ENCODE measurements at places on chromosomes 1 and 21. TPM values are rescaled to one million over a fixed set of nuclear protein-coding genes. Genes with fewer than 3 reads are reported as not detected.

DNA sequence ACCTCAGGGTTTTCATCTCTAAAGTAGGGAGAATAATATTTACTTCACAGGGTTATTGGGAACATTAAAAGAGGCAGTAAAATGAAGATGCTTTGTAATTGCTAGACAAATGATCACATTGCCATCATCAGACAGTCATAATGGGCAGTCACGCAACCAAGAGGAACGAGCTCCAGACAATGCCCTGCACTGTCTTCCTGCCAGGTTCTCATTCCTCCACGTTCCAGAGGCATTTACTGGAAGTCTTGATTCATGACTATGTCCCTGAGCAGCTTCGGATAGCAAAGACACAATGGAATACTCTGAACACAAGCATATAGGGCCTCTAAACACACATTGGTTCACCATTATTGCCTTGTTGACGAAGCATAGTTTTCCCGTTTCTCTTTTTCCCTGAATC, 389.7 kb downstream of the NTNG1 start:
- H3K36me3 ChIP-seq = no peaks in the 10 kb centered on the region
- no peaks in the 10 kb centered on the region for H3K27me3 ChIP-seq
- H3K4me1 ChIP-seq = no peaks in the 10 kb centered on the region
- DNase-seq = peak; percentile 57
- no peak overlapping the region for H3K4me3 ChIP-seq

DNA sequence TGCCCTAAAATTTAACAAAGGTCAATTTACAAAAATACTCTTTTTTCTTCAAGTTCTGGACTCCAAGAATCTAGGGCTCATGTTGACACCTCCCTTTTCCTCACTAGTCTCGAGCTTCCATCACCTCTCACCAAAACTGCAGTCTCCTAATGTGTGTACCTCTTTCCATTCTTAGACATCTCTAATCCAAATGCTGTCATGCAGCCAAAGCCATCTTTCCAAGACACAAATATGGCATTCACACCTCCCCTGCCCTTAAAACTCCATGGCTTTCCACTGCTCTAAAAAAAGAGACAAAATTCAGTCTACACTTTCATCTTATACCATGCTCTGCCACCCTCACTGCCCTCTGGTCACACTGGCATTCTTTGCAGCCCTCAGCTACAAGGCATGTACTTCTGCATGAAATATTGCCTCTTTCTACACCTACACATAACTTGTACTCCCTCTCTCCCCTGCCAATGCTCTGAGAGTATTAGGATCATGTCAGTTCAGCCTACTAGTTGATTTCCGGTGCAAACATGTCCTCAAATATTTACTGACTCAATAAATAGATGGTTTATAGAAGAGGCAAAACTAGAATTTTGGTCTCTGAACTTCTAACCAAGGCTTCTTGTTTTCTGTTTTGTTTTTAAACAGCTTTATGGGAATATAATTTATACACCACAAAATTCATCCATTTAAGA, 26.9 kb downstream of the ADSS2 start:
- H3K4me3 ChIP-seq = no peak overlapping the region
- no peak overlapping the region for H3K27ac ChIP-seq
- H3K27me3 ChIP-seq = no peaks in the 10 kb centered on the region
- peaks cover 22% of the 10 kb centered on the region for H3K36me3 ChIP-seq

DNA sequence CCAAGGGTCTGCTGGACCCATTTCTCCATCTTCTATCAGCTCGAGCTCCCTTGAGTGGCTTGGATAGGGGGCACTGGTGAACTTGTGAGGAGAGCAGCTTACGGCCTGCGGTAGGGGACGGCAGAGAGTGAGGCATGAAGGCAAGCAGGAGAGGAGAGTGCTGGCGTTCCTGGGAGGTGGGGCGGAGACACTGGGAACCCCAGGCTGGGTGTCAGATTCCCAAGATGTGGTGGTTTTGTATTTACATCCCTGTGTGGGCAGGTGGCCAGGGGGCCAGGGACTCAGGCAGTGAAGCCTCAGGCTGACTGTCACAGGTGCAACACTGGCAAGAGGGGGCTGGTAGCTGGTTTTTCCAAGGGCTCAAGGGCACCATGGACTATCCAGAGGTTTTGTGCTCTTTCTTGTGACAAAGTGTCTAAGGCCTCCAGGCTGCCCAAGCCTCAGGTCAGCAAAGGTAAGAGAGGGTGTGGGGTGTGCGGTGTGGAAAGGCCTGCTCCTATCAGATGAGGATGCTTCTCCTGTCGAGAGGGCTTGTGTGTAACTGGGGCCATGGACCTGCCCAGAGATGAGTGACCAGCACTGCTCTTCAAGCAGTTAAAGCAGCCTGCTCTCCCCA, 45.1 kb upstream of the ROR1 start:
- no peaks in the 10 kb centered on the region for H3K36me3 ChIP-seq
- H3K4me1 ChIP-seq = peaks cover 21% of the 10 kb centered on the region
- no peak overlapping the region for H3K27ac ChIP-seq
- H3K27me3 ChIP-seq = no peaks in the 10 kb centered on the region
- DNase-seq = no peak

TCEA3 gene
- total RNA-seq = 3.3 TPM

CYYR1 gene
- 4.7 TPM for total RNA-seq

TCEANC2 gene
- total RNA-seq = 4.6 TPM

DNA sequence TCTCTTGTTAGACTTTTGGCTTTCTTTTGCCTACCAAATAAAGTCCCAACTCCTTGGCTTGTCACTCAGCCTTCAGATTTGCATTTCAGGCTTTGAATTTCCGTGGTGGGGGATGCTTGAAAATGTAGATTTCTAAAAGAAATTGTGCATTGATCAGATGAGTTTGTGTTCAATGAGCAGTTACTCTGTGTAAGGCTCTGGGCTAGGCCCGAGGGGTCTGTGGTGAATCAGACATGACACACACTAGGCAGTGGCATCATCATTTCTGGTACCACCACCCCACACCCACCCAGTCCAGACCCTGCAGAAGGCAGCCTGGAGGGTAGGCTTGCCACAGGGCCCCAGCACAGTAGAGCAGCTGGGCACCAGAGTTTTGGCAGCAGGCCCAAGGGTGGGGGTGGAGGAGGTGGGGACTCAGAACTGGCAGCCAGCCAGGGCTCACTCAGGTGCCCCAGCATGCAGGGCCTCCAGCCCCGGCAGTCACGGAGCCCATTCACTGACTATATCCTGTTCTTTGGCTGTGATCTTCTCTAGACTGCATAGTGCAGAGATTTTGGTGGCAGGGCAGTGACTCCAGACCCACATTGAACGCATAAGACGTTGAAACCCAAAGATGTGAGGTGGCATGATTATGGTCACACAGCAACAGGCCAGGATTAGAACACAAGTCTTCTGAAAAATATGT, 97.2 kb upstream of the ARTN start:
- no peak for DNase-seq
- H3K27ac ChIP-seq = no peak overlapping the region
- peaks cover 3% of the 10 kb centered on the region for H3K36me3 ChIP-seq
- H3K27me3 ChIP-seq = no peaks in the 10 kb centered on the region
- peaks cover 35% of the 10 kb centered on the region for H3K4me1 ChIP-seq

DOP1B gene
- 26.1 TPM for total RNA-seq

ECM1 gene
- total RNA-seq = 26.0 TPM

DNA sequence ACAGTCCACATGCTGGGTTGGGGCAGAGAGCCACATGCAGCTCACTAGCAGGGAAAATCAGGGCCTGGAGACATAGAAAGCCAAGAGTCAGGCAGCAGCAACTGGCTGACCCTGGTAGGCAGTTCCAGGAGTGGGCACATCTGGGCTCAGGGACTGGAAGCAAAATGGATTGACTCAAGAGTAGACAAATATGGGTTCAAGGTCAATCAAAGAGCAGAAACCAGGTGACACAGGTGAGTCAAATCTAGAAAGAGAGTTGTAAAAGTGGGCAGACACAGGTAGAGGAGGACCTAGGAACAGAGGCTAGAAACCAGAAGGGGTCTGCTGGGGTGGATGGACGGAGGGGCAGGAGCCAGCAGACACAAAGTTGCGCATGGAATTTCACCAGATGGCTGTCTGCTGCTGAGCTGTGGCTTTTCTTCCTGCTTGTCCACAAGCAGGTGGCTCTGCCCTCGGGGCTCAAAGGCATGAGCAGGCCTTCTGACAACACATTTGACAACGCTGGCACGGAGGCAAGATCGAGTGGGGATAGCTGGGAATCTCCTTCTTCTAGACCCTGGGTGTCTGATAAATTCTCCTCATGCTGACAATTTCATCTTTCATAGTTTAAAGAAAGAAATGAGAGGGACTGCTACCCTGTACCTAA, 40.8 kb upstream of the IGSF3 start:
- H3K27me3 ChIP-seq = peaks cover 15% of the 10 kb centered on the region
- H3K27ac ChIP-seq = no peak overlapping the region
- no peak overlapping the region for H3K4me3 ChIP-seq
- DNase-seq = no peak

CFAP141 gene
- not detected for total RNA-seq

GRCh38 chr1:156703336-156703735, 2.0 kb downstream of the CRABP2 start:
- no peak for DNase-seq
- H3K27me3 ChIP-seq = peaks cover 3% of the 10 kb centered on the region
- no peak overlapping the region for H3K4me3 ChIP-seq
- H3K27ac ChIP-seq = no peak overlapping the region
- no peaks in the 10 kb centered on the region for H3K36me3 ChIP-seq

DNA sequence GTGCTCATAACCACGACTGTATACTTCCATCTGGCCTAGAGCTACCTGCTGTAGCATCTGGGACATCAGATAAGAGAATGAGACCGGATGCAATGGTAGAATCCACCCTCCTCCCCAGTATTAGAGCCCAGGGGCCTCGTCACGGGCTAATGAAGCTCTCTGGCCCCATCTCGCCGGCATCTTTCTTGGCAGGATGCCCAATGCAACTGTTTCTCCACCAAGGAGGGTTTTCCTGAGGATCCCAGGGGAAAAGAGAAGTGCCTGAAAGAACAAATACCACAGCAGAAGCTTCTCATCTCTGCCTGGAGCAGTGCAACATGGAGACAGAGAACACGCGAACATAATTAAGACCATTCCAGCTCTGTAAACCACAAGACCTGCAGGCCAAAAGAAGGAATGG, 80.0 kb downstream of the VWA5B1 start:
- DNase-seq = no peak
- H3K4me3 ChIP-seq = no peak overlapping the region
- H3K4me1 ChIP-seq = peaks cover 4% of the 10 kb centered on the region
- no peaks in the 10 kb centered on the region for H3K36me3 ChIP-seq
- peaks cover 21% of the 10 kb centered on the region for H3K27me3 ChIP-seq

MCOLN2 gene
- total RNA-seq = 1.4 TPM

RBM11 gene
- total RNA-seq = 2.6 TPM

DNA sequence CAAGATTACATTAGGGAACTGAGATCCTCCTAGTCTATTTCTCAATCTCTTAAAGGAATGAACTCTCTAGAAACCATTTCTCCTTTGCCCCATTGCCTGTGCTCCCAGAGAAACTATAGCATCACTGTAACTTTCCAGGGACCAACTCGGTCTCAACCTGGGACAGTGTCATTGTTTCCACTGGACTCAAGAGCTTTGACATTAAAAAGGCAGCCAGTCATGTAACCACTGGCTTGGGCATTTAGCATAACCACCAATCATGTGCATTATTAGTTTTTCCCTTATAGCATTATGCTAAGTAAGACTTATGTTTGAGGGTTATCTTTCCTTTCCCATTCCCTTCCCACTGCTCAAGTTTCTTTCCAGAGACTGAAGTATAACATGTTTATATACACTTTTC, 18.2 kb downstream of the TEX38 start:
- H3K36me3 ChIP-seq = peaks cover 50% of the 10 kb centered on the region
- DNase-seq = no peak
- no peaks in the 10 kb centered on the region for H3K27me3 ChIP-seq
- H3K27ac ChIP-seq = no peak overlapping the region
- H3K4me1 ChIP-seq = no peaks in the 10 kb centered on the region

- no peaks in the 10 kb centered on the region for H3K4me1 ChIP-seq
- no peak for DNase-seq
- H3K27me3 ChIP-seq = peaks cover 5% of the 10 kb centered on the region
- no peak overlapping the region for H3K27ac ChIP-seq
These were observed 44.3 kb downstream of the PCP4 start for GRCh38 chr21:39911286-39912199.

GRCh38 chr1:203273869-203274602, 31.3 kb upstream of the BTG2 start:
- no peak for DNase-seq
- H3K4me3 ChIP-seq = no peak overlapping the region
- no peak overlapping the region for H3K27ac ChIP-seq

METTL18 gene
- 4.1 TPM for total RNA-seq

DNA sequence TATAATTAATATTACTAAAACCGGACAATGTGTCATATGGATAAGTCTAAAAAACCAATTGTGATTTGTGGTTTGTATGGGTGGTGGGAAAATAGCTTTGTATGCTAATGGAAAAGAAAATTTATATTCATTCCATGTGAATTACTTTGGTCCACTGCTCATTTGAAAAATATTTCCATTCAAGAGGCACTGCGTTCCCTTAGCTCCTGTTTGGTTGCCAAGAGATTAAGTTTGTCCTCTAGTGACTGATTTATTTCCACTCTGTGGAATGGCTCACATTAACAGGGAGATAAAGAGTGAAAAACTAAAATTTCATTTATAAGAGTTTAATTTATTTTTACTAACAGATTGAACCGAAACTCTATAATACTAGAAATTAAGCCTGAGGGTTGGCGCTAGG, 744.1 kb upstream of the CHRM3 start:
- H3K27ac ChIP-seq = peak overlapping the region; percentile 51
- H3K4me1 ChIP-seq = peaks cover 7% of the 10 kb centered on the region
- DNase-seq = peak; percentile 85
- no peak overlapping the region for H3K4me3 ChIP-seq

GRCh38 chr1:33338440-33339211, 17.7 kb upstream of the A3GALT2 start:
- H3K4me1 ChIP-seq = peaks cover 78% of the 10 kb centered on the region
- H3K27ac ChIP-seq = peak overlapping the region; percentile 69
- H3K27me3 ChIP-seq = no peaks in the 10 kb centered on the region
- peak; percentile 74 for DNase-seq
- peak overlapping the region; percentile 13 for H3K4me3 ChIP-seq

PLA2G2C gene
- total RNA-seq = not detected

FCER1G gene
- 0.91 TPM for total RNA-seq

OR2L2 gene
- not detected for total RNA-seq

MLLT11 gene
- 77.4 TPM for total RNA-seq

GRCh38 chr1:202343652-202344349, 2.1 kb upstream of the UBE2T start:
- H3K27ac ChIP-seq = no peak overlapping the region
- DNase-seq = no peak
- no peaks in the 10 kb centered on the region for H3K36me3 ChIP-seq
- no peak overlapping the region for H3K4me3 ChIP-seq

- H3K4me1 ChIP-seq = no peaks in the 10 kb centered on the region
- no peak for DNase-seq
- no peaks in the 10 kb centered on the region for H3K27me3 ChIP-seq
- H3K4me3 ChIP-seq = no peak overlapping the region
- no peaks in the 10 kb centered on the region for H3K36me3 ChIP-seq
- no peak overlapping the region for H3K27ac ChIP-seq
These were observed 93.4 kb upstream of the CSF3R start for GRCh38 chr1:36576118-36576517.

KCNJ15 gene
- total RNA-seq = 1.8 TPM

GRCh38 chr1:94105581-94105952, 15.4 kb downstream of the ABCA4 start:
- peaks cover 15% of the 10 kb centered on the region for H3K4me1 ChIP-seq
- no peak overlapping the region for H3K27ac ChIP-seq
- H3K36me3 ChIP-seq = no peaks in the 10 kb centered on the region
- no peak for DNase-seq

Data from astrocyte (in vitro differentiated cells and primary cell).